T-cell (primary cell): ENCODE measurements at places on chromosomes 5 and 9. TPM values are rescaled to one million over a fixed set of nuclear protein-coding genes. Genes with fewer than 3 reads are reported as not detected.

GRCh38 chr5:179680780-179681401 lies at the start of gene CBY3:
Gene CBY3 (minus strand): TSS chr5:179681034. CDS start chr5:179680918, 116 bp downstream.
- H3K4me1 ChIP-seq: peaks cover 43% of the 10 kb centered on the region
- no peak within 1 kb of the TSS for H3K4me3 ChIP-seq
- H3K27ac ChIP-seq: no peak within 1 kb of the TSS

GRCh38 chr9:93560991-93561390 lies 15.4 kb upstream of the PHF2 start:
- H3K27me3 ChIP-seq: no peaks in the 10 kb centered on the region
- DNase-seq: no peak
- H3K4me1 ChIP-seq: no peaks in the 10 kb centered on the region
- H3K27ac ChIP-seq: no peak overlapping the region

- no peaks in the 10 kb centered on the region for H3K4me1 ChIP-seq
- DNase-seq: no peak
- H3K27ac ChIP-seq: no peak overlapping the region
- no peak overlapping the region for H3K4me3 ChIP-seq
Observed at GRCh38 chr5:90386099-90386710, 23.4 kb downstream of the CETN3 start.

DNA sequence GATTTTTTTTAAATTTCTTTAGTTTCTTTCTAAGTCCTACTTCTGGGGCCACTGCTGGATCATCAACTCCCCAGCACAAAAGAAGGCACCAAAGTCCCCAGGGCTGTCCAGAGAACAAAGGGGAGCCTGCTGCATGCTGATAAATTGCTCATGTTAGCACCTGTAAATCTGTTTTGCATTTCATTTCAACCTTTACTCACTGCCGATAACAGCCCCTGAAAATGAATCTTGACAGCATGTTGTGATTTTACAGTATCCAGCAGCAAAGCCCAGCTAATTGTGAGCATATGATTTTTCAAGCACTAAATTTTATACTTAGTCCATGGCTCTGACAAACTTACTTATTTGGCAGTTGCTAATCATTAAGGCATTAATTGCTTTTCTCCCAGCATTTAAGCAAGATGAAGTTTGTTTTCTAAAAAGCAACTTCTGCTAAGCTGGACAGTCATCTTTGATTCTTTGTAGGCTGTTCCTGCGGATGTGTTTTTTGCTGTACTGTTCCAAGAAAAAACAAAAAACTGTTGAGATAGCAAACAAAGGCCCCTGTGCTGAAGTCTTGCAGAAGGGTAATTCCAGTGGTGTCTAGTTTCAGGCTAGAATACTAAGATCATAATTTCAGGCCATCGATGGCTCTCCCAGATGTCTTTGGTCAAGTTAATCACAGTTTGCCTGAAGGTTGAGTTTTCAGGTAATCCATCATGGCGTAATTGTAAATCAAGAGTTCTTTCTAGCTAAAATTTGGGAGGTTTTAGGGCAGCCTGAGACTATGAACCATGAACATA lies 73.1 kb upstream of the GAS1 start:
- H3K4me3 ChIP-seq: no peak overlapping the region
- H3K27ac ChIP-seq: no peak overlapping the region
- no peak for DNase-seq
- H3K4me1 ChIP-seq: no peaks in the 10 kb centered on the region

- H3K4me3 ChIP-seq: no peak overlapping the region
- H3K4me1 ChIP-seq: peaks cover 10% of the 10 kb centered on the region
- H3K27me3 ChIP-seq: no peaks in the 10 kb centered on the region
- DNase-seq: no peak
- no peak overlapping the region for H3K27ac ChIP-seq
Observed at GRCh38 chr5:7876867-7877266, 7.9 kb downstream of the MTRR start.

DNA sequence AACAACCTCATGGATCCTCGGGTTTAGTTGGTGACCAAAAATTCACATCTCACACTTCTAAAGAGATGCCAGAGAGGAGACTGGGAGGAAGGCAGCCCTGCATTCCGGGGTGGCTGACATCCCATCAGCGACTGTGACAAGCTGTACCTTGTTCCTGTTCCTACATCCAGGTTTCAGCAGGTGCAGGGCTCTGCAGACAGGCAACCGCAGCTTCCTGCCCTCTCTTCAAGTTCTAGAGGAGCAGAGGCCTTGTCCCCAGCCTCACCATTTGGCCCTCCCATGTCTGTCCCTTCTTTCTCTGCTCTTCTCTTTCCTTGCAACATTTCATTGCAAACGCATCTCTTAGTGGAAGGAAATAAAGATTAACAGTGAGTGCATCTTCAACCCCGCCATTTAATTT lies 454.6 kb downstream of the IRX1 start:
- H3K36me3 ChIP-seq: no peaks in the 10 kb centered on the region
- no peak for DNase-seq
- no peak overlapping the region for H3K27ac ChIP-seq

GRCh38 chr9:17688834-17689233 lies 110.0 kb downstream of the SH3GL2 start:
- DNase-seq: no peak
- H3K36me3 ChIP-seq: no peaks in the 10 kb centered on the region
- H3K27ac ChIP-seq: no peak overlapping the region
- H3K4me1 ChIP-seq: no peaks in the 10 kb centered on the region

DNA sequence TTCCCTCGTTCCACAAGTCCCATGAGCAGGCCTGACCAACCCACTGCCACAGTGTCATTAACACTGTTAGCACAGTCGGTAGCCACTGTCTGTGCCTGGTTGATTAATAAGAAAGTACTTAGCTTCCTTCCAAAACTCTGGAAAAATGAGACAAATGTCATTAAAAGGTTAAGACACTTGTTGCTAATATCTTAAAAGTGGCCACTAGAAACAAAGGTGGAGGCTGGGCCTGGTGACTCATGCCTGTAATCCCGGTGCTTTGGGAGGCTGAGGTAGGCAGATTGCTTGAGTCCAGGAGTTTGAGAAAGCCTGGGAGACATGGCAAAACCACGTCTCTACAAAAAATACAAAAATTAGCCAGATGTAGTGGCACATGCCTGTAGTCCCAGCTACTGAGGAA lies 194.0 kb downstream of the PDZD2 start:
- H3K4me3 ChIP-seq: no peak overlapping the region
- no peak for DNase-seq
- no peak overlapping the region for H3K27ac ChIP-seq

DNA sequence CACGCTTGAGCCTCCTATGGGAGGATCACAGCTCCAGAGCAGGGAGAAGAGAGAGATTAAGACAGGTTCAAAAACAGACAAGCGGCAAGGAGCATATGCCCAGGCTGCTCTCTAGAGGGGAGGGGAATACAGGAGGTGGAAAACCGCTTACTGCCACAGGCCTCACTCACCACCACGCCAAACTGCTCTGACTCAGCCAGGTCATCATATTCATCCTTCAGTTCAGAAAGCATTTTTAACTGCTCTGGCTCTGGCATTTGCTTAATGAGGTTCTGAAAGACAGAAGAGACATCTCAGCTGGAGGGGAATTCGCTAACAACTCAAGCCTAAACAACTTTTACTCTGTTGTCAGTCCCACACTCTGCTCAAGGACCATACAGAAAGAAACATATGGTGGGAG lies 40.1 kb downstream of the PCDHGC5 start:
- peaks cover 17% of the 10 kb centered on the region for H3K36me3 ChIP-seq
- H3K27me3 ChIP-seq: no peaks in the 10 kb centered on the region
- DNase-seq: no peak
- H3K4me1 ChIP-seq: no peaks in the 10 kb centered on the region
- no peak overlapping the region for H3K27ac ChIP-seq

- no peak overlapping the region for H3K4me3 ChIP-seq
- H3K36me3 ChIP-seq: no peaks in the 10 kb centered on the region
- no peak for DNase-seq
- H3K27me3 ChIP-seq: no peaks in the 10 kb centered on the region
- no peaks in the 10 kb centered on the region for H3K4me1 ChIP-seq
Observed at GRCh38 chr9:1604942-1605560, 410.1 kb upstream of the SMARCA2 start.

- no peak overlapping the region for H3K27ac ChIP-seq
- H3K4me1 ChIP-seq: peaks cover 23% of the 10 kb centered on the region
- DNase-seq: no peak
- H3K27me3 ChIP-seq: no peaks in the 10 kb centered on the region
Observed at GRCh38 chr9:104094534-104095015, 466 bp downstream of the SMC2 start.

DNA sequence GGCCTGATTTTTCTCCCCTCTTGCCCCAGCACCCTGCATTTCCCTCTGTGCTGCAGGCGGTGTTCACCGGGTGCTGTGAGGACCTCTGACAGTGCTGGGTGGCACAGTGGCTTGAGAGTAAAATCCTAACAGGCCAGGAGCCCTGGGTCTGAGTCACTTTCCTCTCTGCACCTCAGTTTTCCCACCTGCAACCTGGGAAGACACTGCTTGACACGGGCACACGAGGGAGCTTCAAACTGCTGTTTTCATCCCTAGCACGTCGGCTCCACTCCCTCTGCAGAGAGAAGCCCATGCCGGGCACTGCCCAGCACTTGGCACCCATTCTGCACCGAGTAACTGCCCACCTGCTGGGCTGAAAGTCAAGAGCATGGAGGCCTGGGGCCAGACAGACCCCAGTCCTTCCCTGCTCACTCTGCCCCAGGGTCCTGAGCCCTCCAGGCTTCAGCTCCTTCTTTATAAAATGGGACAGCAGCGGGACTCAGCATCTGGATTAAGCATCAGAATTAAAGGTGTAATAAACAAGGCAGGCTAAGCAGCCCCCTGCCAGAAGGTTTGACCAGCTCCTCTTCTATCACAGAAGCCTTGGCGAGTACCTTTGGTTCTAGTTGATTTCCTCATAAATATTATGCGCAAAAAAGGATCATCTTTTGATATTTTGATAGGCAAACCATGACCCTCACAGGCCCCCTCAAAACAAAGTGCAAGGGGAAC lies 5.2 kb downstream of the GFI1B start:
- H3K4me1 ChIP-seq: no peaks in the 10 kb centered on the region
- no peaks in the 10 kb centered on the region for H3K36me3 ChIP-seq
- DNase-seq: no peak
- no peak overlapping the region for H3K4me3 ChIP-seq
- H3K27ac ChIP-seq: no peak overlapping the region

DNA sequence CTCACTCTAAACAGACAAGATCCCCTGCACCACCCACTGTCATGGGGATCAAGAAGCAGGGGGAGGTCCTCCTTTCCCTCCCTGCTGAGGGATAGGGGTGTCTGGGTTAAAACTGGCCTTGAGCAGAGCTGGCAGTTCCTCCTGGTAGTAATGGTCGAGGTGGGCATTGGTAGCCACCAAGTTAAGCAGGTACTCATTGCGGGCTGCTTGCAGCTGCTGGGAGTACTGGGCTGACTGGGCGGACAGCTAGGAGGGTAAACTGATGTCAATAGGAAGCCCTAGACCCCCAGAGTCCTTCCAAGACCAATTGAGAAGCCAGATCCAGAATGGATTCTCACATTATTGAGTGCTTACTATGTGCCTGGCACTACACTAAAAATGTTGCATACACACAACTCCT lies 3.4 kb downstream of the FCHSD1 start:
- no peak overlapping the region for H3K27ac ChIP-seq
- H3K4me1 ChIP-seq: peaks cover 3% of the 10 kb centered on the region
- no peaks in the 10 kb centered on the region for H3K27me3 ChIP-seq
- H3K36me3 ChIP-seq: peaks cover 6% of the 10 kb centered on the region
- DNase-seq: no peak
- H3K4me3 ChIP-seq: no peak overlapping the region

DNA sequence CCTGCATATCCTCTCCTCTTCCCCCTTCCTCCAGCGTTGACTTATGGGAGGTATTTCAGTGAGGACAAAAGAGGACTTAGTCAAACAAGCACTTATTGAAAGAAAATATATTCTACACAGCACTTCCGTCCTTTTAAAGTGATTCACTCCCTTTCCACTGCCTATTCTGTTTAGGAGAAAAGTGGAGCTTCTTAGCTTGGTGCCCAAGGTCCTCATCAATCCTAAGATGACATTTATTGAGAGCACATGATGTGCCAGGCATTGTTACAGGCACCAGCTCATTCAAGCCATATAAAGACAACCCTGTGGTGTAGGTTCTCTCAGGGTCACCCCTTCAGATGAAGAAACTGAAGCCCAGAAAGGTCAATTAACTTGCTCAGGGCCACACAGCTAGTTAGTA lies 95.9 kb downstream of the KCNIP1 start:
- DNase-seq: no peak
- H3K36me3 ChIP-seq: no peaks in the 10 kb centered on the region
- no peaks in the 10 kb centered on the region for H3K4me1 ChIP-seq
- H3K27me3 ChIP-seq: no peaks in the 10 kb centered on the region

GRCh38 chr9:12988258-12988657 lies 213.4 kb downstream of the LURAP1L start:
- H3K4me1 ChIP-seq: no peaks in the 10 kb centered on the region
- H3K4me3 ChIP-seq: no peak overlapping the region
- H3K27ac ChIP-seq: no peak overlapping the region
- DNase-seq: no peak
- H3K27me3 ChIP-seq: no peaks in the 10 kb centered on the region

- H3K4me1 ChIP-seq: peaks cover 43% of the 10 kb centered on the region
- peak overlapping the region; percentile 88 for H3K27ac ChIP-seq
- no peaks in the 10 kb centered on the region for H3K36me3 ChIP-seq
- no peaks in the 10 kb centered on the region for H3K27me3 ChIP-seq
- peak overlapping the region; percentile 81 for H3K4me3 ChIP-seq
Observed at GRCh38 chr5:180810959-180811622, 8.5 kb upstream of the MGAT1 start.

GRCh38 chr9:127850286-127850830 lies 4.1 kb downstream of the ENG start:
- H3K36me3 ChIP-seq: no peaks in the 10 kb centered on the region
- no peaks in the 10 kb centered on the region for H3K27me3 ChIP-seq
- peaks cover 2% of the 10 kb centered on the region for H3K4me1 ChIP-seq

Gene PCDHGA11
- total RNA-seq: not detected

Gene ALDH1A1
- 0.72 TPM for total RNA-seq

Gene B4GALT7
- 40.3 TPM for total RNA-seq

Gene SAXO1
- total RNA-seq: 0.19 TPM

Gene TOPORS
- total RNA-seq: 14.8 TPM

Gene CDH18
- total RNA-seq: not detected

Gene SPATA6L
- 2.4 TPM for total RNA-seq

Gene FBP2
- not detected for total RNA-seq
